ENCODE measurements at places on chromosomes 5 and 9.

- DNase-seq, result no peak
Observed at GRCh38 chr5:18772475-18772874, 1138.2 kb downstream of the TAF11L14 start.

- no peak for DNase-seq
Observed at GRCh38 chr9:4684820-4685219, 5.5 kb downstream of the CDC37L1 start.

DNA sequence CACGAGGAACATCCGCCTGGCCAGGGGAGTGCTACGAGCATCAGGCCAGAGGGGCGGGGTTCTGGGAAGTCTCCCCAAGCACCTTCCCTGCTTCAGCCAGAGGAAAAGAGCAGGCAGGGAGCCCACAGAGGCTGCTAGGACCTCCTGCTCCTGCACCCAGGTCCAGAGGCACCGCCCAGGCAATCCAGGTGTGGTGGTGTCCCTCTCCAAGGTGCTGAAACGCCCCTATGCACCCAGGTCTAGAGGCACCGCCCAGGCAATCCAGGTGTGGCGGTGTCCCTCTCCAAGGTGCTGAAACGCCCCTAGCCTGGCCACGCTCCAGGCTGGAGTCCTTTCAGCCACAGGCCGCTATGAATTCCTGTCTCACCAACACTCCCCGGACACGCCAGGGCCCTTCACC is 10.7 kb upstream of the UBAC1 start:
- no peak for DNase-seq

- no peak for DNase-seq
Observed at GRCh38 chr5:170560938-170561337, 57.1 kb downstream of the KCNIP1 start.

- DNase-seq, result no peak
Observed at GRCh38 chr9:89661956-89662717, 57.3 kb downstream of the GADD45G start.

- no peak for DNase-seq
Observed at GRCh38 chr9:70081120-70081495, 37.5 kb downstream of the MAMDC2 start.

- DNase-seq, result no peak
Observed at GRCh38 chr9:99118782-99119466, 14.0 kb downstream of the TGFBR1 start.

DNA sequence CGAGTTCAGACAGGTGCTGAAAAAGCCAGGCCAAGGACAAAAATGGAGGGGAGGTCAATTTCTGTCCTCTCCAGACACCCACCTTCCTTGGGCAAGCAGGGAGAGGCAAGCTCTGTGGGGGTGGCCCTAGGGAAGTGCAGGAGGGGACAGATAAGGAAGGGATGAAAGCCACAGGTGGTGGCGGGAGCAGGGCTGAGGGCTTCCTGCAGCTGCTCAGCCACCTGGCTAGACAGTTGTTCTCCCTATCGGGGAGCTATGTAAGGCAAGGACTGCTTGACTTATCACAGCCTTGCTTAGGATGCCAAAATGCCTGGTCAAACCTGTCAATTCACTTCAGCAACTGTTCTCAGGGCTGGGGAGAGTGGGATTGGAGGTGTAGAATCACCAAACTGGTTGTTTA is 266.1 kb downstream of the ZSWIM6 start:
- DNase-seq, result no peak

DNA sequence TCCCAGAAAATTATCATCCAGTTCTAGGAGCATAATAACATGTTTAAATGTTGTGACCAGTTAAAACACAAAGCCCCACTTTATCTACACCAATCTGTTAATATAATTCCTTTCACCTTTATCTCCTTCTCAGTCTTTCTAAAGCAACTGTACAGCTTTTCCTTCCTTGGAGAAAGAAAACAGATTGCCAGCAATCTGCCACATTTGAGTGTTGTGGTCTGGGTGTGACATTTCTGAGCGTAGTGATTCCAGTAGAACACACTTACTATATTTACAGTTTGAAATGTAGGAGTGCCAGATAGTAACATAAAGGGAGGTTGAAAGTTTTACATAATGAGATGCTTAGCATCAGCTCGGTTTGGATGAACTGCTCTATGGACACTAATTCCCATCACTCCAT is 76.1 kb downstream of the KCNN2 start:
- no peak for DNase-seq
